ENCODE measurements at places on chromosomes 1 and 21.
A peak's percentile ranks its signal among the peaks of the same experiment; 100 is the strongest.

DNA sequence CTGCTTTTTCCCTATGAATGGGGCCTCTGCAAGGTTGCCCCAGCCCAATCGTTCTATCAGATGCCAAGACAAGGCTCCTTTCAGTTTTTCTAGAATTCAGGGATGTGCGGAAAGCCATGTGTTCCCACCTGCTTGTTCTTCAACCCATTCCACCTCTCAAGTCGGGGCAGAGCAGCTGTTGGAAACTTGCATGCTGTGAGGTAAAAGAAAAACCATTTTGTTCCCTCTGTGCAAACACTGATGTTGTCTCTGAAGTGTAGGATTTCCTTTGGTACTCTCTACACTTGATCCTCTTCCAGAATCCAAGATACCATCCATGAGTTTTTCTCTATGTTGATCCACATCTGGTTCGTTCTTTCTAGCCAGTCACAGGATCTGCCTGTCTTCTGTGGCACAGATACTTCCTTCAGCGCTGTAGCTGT is 7.3 kb downstream of the IER5 start:
- no peak for DNase-seq

- DNase-seq: no peak
These were observed 11.2 kb downstream of the KIFAP3 start for GRCh38 chr1:170063109-170063826.

DNA sequence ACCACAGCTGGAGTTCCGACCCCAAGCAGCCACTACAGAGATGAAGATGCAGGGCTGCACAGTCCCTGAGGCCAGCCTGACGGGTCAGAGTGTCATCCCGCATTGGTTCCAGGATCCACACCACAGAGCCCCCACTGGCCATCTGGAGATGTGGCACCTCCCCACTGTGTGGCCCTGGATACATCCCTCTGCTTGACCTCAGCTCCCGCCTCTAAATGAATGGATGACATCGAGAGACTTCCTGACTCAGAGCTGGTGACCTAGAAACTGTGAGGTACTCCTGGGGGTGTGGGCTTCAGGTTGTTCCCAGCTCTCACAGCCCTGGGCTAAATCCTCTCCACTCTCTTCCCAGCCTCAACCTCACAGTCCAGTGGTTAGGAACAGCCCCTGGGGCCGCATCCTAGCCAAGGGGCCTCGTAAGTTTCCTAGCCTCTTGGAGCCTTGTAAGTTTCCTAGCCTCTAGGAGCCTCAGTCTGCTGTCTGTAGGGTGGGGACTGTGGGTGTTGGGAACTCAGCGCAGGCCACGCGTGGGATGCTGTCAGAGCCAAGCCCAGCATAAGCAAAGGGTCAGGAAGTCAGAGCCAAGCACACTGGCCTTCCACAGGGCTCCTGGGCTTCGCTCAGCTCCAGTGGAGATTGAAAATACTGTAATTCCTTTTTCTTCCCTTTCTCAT is 87.5 kb upstream of the RUNX3 start:
- DNase-seq: no peak

- DNase-seq: no peak
These were observed 24.1 kb downstream of the SLC9A1 start for GRCh38 chr1:27130798-27131197.

GRCh38 chr1:102699524-102699923 is 408.8 kb downstream of the COL11A1 start:
- no peak for DNase-seq

GRCh38 chr1:15173863-15174614 is 20.5 kb downstream of the TMEM51 start:
- DNase-seq: no peak

DNA sequence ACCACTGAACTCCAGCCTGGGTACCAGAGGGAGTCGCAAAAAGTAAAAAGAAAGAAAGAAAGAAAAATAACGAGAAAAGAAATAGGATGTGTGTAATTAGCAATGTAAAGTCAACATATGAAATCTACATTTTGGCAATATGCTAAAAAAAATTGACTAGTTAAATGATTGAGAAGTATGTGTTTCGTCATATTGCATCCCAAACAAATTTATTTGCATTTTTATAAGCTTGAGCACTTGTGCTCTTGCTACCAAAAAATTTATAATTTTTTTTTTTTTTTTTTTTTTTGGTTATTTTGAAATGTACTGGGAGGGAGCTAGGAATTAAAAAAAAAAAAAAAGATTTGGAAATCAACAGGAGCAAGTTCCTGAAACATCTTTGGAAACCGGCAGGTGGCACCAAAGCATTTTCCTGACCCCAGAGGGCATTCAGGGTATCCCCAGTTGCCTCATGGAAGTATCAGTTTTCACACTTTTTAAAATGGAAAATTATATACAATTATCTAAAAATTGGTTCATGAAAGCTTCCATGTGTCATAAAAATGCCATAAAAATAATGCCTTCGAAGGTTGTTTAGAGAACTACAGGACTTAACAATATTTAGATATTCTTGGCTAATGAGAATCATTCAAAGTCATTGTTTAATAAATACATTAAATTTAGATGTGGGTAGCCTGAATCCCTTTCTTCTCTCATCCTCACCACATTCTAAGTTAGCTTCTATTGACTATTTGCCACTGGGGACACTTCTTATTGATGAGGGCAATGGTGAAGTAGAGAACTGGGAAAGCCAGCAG is 4.8 kb upstream of the HEATR1 start:
- DNase-seq: no peak

- no peak for DNase-seq
These were observed 43.4 kb downstream of the ZBTB40 start for GRCh38 chr1:22494943-22495579.

- no peak for DNase-seq
These were observed 131.8 kb downstream of the NEGR1 start for GRCh38 chr1:72150508-72150907.

- no peak for DNase-seq
These were observed 74.3 kb downstream of the TNFSF18 start for GRCh38 chr1:172976222-172977041.

GRCh38 chr1:11929849-11930248 is 3.6 kb upstream of the KIAA2013 start:
- no peak for DNase-seq

- no peak for DNase-seq
These were observed 543 bp upstream of the EPHB2 start for GRCh38 chr1:22709891-22710700.

DNA sequence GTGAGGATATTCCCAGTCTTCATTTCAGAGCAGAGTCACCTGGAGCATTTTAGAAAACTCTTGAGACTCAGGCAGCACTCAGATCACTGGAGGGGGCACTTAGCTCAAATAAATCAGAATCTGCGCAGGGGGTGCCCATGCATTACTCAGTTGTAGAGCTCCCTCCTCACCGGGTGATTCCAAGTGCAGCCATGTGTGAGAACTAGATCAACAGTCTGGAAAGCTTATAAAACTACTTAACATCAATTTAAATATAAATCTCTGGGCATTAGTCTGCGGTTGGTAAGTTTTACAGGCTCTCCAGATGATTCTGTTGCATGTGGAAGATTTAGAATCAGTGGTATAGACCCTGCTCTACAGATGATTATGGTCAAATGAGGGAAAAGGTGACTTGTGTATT is 128.6 kb downstream of the ST6GALNAC3 start:
- DNase-seq: no peak

- no peak for DNase-seq
These were observed 4.3 kb downstream of the MCL1 start for GRCh38 chr1:150575072-150575489.

GRCh38 chr1:27341525-27342252 is at the start of gene SYTL1:
Gene SYTL1, plus strand, starts transcription at chr1:27342022. Its CDS starts 3,313 bp downstream, at chr1:27345335.
- DNase-seq: peak; percentile 43

GRCh38 chr1:71676979-71677925 is 596.4 kb upstream of the ZRANB2 start:
- DNase-seq: no peak

DNA sequence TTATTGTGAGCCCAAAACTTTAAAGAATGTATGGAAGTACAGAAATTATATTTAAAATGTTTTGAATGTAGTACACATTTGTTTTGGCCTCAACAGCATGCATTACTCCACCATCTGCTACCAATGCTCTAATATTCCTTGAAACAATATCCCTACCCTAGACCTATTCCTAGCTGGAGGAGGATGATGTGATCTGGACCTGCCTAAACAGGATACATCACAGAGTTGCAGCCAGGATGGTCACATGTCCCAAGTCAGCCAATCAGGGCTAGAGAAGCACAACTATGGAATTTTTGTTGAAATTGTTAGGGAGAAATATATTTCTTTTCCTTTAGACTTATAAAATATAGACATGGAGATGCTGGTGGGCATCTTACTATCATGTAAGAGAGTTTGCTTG is 623.3 kb upstream of the NR5A2 start:
- no peak for DNase-seq

DNA sequence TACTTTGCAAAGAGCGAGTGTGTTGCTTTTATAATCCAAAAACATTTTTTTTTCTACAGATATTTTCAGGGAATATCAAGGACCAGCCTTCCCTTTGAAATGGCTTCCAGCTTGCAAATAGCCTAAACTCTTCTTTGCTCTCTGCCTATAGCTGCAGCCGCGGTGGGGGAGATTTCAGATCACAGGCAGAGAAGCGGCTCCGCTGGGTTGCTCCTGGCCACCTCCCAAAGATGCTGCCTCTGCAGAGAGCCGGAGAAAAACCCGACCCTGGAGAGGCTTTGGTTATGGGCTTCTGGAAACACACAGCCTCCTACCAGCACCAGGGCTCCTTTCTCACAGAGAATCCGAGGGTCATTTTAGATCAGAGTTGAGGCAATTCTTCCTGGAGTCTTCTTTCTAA is 18.6 kb upstream of the PAX7 start:
- DNase-seq: no peak

Data from stimulated activated CD8-positive, alpha-beta memory T cell treated with anti-CD3 and anti-CD28 coated beads, Interleukin-7, amount 100 ng/mL, for 1 hour (primary cell).